ENCODE measurements at places on chromosomes 4 and X.

- DNase-seq: no peak
Observed at GRCh38 chrX:50779694-50780093, 34.3 kb downstream of the SHROOM4 start.

GRCh38 chr4:147825451-147826287, 93.8 kb downstream of the ARHGAP10 start:
- DNase-seq: no peak

GRCh38 chrX:94178145-94178788, 504.3 kb downstream of the FAM133A start:
- DNase-seq: no peak

DNA sequence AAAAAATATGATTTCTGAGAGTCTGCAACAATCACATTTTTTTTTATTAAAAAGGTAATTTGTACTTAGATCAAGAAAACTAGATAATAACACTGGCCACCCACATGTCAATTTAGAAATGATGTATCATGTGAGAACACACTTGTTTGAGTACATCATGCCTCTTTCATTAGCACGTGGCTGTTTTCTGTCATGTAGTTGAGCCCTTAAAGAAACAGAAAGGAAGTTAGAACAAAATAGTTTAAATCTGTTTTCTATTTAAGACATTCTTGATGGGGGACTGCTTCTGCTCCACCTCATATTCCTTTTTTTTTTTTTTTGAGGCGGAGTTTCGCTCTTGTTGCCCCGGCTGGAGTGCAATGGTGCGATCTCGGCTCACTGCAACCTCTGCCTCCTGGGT, 207.5 kb downstream of the NSUN7 start:
- no peak for DNase-seq

- DNase-seq: no peak
Observed at GRCh38 chr4:172573899-172574298, 594.7 kb upstream of the GALNT7 start.

GRCh38 chrX:56499372-56499771, 64.1 kb upstream of the UBQLN2 start:
- no peak for DNase-seq
